ENCODE measurements at places on chromosomes 2 and 18.

DNA sequence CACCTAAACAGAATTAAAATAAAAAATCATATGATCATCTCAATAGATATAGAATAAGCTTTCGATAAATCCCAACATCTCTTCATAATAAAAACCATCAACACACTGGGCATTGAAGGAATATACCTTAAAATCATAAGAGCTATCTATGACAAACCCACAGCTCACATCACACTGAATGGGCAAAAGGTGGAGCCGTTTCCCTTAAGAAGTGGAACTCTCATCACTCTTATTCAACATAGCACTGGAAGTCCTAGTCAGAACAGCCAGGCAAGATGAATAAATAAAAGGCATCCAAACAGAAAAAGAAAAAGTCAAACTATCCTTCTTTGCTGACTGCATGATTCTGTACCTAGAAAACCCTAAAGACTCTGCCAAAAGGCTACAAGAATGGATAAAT, 510.3 kb downstream of the ZNF804A start:
- DNase-seq, result no peak

GRCh38 chr2:118169359-118170005, 81.2 kb downstream of the INSIG2 start:
- no peak for DNase-seq

DNA sequence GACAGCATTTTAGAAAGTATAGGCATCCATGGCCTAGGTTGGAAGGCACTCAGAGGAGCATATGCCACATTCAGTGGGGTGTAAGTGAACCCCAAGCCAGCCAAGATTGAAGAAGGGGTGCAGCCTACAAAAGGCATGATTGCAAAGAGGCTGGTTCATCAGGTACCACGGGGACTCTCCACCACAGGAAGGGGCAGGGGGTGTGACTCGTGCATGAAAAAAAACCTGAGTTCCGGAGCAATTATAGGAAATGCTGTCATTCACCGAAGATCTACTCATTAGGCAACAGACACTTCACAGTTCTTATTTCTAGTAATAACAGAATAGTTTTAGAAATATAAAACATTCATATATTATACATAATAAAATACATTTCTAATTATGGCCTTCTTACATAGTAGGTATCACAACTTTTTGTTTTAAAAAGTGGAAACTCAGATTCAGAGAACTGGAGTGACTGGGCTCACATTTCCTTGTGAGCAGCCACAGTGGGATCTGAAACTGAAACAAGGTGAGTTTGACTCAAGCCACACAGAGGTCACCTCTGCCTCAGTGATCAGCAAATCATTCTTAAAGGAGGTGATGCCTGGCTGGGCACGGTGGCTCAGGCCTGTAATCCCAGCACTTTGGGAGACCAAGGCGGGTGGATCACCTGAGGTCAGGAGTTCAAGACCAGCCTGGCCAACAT, 188.4 kb upstream of the GYPC start:
- DNase-seq, result no peak

DNA sequence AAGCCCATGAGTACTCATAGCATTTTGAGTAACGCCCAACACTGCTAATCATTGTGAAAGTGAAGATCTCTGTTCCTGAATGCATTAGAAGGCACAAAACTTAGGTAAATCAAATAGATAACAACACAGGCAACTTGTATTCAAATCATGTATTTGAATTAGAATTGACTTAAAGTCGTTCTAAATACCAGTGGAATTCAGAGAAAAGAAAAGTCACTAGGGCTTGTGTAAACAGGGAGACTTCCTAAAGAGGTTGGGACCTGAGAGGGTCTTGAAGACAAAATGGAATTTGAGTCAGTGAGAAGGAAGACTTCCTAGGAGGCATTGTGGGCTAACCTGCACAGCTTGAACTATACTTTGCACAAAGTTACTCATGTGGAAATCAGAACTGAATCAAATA, 127.2 kb downstream of the CTNNA2 start:
- no peak for DNase-seq

GRCh38 chr2:233133239-233133638, 73.1 kb downstream of the INPP5D start:
- no peak for DNase-seq

DNA sequence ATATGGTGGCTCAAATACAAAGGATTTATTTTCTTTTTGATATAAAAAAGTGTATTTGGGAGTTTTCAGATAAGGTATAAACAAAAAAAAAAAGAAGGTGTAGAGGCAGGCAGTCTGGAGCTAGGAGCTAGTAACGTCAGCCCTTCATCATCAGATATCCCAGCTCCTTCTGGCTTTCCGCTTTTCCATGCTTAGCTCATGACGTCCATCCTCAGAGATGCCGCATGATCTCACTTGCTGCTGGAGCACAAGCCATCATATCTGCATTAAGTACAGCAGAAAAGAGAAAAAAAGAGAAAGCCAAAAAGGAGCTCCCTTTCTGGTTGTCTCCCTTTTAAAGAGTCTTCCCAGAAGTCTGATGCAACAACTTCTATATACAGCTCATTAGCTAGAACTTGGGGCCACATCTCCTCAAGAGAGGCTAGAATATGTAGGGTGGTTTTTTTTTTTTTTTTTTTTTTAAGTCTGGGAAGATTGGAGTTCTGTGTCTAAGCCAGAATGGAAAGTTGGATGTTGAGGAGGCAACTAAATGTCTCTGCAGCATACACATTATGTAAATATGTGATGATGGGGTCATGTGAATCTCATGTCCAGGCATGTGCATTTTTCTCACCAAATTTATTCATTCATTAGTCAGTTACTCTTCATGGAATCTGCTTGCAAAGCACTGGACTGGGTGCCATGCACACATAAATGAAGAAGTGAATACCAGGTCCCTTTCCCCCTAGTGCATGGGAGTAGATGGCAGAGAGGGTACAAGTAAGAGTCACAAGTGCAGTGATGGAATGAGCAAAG, 52.3 kb downstream of the DDX1 start:
- DNase-seq, result no peak

- DNase-seq, result no peak
These were observed 324.1 kb downstream of the DLGAP1 start for GRCh38 chr18:4130734-4131719.

- DNase-seq, result no peak
These were observed 28.3 kb downstream of the MALT1 start for GRCh38 chr18:58699551-58699950.

- DNase-seq, result no peak
These were observed 370.2 kb upstream of the SLC14A2 start for GRCh38 chr18:45245091-45245511.

GRCh38 chr2:218857371-218858137, 2.1 kb upstream of the WNT6 start:
- DNase-seq, result no peak

DNA sequence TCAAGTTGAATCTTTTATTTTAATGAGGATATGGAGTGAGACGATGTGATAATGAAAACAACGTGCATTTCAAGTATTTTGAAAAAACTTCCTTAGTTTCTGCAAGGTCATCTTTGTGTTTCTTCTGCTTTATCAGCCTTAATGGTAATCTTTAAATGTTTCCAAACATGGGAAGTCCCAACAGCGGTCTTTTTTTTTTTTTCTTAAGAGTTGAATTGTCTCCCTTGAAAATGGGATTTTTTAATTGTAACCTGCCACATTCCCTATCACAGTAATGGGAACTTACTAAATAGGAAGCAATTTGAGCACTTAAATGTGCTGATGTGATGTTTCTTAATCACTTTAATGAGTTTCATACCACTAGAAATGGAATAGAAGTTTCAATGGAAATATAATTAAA, 45.8 kb downstream of the ATIC start:
- no peak for DNase-seq

GRCh38 chr2:10214179-10214578, 88.5 kb upstream of the HPCAL1 start:
- DNase-seq, result no peak

GRCh38 chr2:173652311-173652710, 297.6 kb downstream of the CDCA7 start:
- DNase-seq, result no peak

GRCh38 chr18:24064391-24065100, 50.0 kb downstream of the TTC39C start:
- DNase-seq, result no peak

- no peak for DNase-seq
These were observed 76.4 kb downstream of the RHOB start for GRCh38 chr2:20523073-20523798.

DNA sequence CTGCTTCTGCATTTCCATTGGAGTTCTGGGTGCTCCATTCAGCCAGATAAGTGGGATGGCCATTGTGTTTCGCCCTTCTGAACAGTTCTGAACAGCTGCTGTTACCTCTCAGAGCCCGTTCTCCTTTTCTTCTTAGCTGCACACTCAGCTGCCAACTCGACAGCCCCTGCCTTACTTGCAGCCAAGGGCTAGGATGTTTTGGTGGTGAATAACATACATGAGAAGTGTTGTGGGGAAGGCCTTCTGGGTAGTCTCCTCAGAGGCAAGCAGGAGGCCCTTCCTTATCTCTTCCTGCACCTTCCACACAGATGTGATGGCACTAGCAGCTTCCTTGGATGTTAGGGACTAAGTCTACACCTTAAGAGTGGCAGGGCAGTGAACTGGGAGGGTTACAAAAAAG, 138.4 kb upstream of the NOSTRIN start:
- no peak for DNase-seq

GRCh38 chr2:207417301-207417718, 112.5 kb upstream of the CREB1 start:
- DNase-seq, result no peak

DNA sequence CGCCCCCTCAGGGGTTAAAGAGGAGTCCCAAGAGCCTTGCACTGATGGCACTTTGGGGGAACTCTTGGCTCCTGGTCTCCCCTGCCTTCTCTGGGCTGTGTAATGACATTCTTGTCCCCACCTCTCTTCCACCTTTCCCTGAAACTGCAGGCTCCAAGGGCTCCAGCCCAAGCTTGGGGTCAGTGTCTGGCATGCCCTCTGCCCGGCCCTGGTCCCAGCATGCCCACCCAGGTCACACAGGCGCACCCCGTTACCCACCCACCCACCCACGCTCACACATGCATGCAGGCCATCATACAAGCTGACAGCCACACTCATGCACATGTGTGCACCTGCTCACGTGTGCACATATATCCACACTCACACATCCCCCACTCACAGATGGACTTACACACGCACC, 6.9 kb upstream of the NT5DC4 start:
- no peak for DNase-seq

DNA sequence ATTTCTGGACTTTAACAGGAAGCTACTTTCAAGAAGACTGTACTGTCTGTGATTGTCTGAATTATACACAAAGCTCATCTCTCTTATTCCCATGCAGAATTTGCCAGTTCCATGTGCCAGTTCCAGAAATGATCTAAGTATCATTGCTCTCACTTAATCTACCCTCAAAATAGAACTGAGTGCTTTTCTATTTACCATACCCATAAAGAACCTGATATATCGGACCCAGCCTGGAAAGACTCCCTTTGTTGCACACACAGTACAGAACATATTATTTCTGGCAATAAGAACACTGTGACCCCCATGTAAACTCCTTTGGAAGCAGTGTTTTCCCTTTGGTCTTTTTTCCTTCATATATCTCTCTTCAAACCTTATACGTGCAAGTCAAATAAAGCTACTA, 102.3 kb upstream of the TTN start:
- no peak for DNase-seq

GRCh38 chr2:105809723-105810122, 65.0 kb downstream of the NCK2 start:
- DNase-seq, result no peak

DNA sequence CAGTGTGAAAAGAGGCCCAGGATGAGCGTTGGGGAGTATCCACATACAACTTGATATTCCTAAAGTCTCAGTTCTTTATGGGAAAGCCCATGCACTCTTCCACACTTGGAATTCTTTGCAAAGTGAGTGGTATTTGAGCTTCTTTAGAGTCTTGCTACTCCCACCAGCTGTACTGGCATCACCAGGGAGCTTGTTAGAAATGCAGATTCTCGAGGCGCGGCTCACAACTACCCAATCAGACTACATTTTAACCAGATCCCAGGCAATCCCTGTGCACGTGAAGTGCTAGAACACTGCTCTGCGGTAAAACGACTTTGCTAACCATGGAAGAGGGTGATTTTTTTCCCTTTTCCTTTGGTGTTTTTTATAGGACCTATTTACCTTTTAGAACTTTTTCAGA, 184.7 kb downstream of the NEDD4L start:
- no peak for DNase-seq

DNA sequence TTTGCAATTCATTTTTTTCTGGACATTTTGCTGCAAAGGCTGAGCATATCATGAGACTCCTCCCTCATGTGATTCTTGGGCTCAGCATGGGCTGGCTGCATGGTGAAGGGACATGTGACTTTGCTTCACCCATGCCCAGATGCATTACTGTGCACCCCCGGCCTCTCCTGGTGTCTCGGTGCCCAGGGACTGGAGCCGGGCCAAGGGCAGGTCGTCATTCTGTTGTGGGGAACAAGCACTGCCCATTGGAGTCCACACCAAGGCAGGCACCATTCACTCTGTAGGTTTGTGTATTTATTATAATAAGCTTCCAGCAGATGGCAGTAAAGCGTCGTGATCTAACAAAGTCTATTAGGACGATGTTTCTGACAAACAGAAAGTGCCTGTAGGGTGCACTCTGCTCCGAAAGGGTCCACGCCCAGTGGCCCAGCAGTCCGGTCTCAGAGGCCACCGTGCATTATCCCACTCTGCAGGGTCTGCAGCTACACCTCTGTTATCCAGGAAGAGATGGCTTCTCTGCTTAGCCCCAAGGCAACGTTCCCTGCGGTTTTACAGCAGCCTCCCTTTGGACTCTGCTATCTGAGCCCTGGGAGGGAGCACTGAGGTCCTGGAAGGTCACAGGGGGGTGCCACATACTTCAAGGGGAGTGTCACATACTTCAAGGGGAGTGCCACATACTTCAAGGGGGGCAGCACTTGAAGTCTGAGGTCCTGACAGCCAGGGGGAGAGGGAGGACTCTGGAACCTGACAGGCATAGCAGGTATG, 219.6 kb downstream of the TSN start:
- no peak for DNase-seq

DNA sequence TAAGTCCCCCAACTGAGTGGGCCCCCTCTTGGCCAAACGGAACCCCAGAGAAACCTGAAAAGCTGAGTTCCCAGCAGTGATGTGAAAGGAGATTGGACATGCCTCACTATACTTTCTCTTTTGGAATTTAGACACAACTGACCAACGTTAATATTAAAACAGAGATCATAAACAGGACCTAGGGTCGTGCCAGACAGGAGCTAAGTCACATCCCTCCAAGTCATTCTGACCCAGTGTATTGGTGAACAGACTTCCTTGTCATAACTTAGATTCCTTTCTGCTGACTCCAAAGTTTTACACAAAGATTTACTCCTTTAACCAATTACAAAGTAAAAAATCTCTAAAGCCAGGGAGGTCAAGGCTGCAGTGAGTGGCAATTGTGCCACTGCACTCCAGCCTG, 46.9 kb downstream of the UXS1 start:
- DNase-seq, result no peak
